ENCODE measurements at places on chromosomes 5 and 9.

- DNase-seq: no peak
Observed at GRCh38 chr9:72065076-72065475, 4.7 kb upstream of the C9orf57 start.

DNA sequence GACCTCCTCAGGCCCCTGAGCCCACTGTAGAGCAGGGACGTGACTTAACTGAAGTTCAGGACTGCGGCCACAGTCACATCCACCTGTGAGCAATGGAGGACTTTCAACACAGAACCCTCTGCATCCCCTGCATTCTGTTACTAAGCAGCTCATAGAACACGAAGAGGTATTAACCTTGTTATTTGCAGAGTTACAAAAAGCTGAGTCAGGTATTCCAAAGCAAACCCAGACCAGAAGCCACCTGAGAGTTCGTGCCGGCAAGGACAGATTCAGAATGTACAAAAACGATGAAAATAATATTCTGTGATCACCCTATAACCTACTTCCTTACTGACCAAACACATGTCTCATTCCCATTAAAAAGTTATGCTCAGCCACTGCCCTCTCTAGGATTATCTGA is 33.0 kb upstream of the PRSS3 start:
- no peak for DNase-seq

- no peak for DNase-seq
Observed at GRCh38 chr5:77912721-77913120, 136.6 kb upstream of the TBCA start.

GRCh38 chr9:92711844-92712243 is 41.9 kb upstream of the IPPK start:
- DNase-seq: no peak

GRCh38 chr5:131671409-131671808 is 36.4 kb upstream of the RAPGEF6 start:
- no peak for DNase-seq

- DNase-seq: no peak
Observed at GRCh38 chr5:142984011-142984410, 213.8 kb downstream of the ARHGAP26 start.

GRCh38 chr9:12975496-12975895 is 200.7 kb downstream of the LURAP1L start:
- no peak for DNase-seq

DNA sequence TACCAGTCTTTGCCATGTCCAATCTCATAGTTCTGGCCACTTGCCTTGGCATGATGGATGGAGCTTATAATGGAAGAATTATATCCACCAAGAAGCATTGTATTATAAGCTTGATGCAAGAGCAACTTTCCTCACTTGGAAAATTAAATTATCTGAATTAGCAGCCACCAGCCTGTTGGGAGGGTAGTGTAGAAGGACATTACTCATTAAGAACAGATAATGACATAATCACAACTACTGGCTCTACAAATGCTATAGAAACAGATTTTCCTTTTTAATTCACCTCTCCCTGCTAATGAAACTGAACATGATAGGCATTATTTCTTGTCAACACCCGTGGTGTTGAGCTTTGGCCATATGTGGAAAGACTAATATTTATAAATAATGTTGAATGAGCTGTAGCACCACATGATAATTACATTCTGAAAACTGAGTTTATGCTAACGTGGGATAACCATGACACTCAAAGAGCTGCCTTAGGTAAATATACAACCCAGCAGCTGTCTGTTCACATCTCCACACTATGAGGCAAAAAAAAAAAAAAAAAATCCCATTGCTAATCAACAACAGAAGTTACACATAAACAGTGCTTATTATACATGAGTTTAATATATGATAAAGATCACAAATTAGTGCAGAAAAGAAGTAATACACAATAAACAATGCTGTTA is 48.1 kb upstream of the NR4A3 start:
- no peak for DNase-seq

- DNase-seq: no peak
Observed at GRCh38 chr5:149969181-149969930, 8.8 kb downstream of the SLC26A2 start.

DNA sequence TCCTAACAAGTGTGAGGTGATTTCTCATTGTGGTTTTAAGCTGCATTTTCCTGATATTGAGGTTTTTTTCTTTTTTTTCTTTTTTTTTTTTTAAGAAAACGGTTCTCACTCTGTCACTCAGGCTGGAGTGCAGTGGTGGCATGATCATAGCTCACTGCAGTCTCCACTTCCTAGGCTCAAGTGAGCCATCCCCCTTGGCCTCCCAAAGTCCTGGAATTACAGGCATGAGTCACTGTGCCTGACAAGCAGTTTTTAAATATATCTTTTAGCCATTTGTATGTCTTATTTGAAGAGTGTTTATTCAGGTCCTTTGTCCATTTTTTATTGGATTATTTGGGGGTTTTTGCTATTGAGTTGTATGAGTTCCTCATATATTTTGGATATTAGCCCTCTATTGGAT is 53.8 kb downstream of the GCNT1 start:
- DNase-seq: no peak

DNA sequence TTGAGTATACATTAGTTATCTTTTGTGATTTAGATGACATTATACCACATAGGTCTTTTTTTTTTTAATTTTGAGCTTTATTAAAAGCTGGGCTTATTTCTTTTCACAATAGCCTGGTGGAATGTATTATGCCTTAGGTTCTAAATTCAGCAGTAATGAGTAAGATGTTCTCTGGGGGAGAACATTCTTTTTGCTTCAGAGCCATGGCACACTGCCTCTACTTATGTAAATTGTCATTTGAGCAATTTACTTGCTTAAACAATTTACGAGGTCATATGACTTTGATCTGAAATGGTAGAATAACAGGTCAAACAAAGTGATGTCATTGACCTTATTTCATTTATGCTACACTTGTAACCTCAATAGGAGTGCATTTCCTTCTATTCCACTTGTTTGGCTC is 154.2 kb downstream of the FOCAD start:
- no peak for DNase-seq

GRCh38 chr5:76050134-76050533 is 33.0 kb upstream of the SV2C start:
- DNase-seq: no peak

DNA sequence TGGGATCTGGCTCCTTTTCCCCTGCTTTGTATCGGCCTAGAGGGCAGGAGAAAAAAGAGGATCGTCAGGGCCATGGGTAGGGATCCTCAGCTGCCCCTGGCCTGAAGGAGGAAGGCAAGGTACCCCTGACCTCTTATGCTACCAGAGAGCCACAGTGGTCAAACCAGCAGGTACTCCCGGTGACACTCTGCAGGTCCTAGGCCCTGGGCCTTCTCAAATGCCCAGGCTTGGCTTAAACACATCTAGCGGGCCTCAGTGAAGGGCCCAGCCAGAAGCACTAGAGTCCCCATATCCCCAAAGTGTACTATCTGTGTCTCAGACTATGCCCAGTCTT is 3.5 kb downstream of the IRF1 start:
- no peak for DNase-seq

DNA sequence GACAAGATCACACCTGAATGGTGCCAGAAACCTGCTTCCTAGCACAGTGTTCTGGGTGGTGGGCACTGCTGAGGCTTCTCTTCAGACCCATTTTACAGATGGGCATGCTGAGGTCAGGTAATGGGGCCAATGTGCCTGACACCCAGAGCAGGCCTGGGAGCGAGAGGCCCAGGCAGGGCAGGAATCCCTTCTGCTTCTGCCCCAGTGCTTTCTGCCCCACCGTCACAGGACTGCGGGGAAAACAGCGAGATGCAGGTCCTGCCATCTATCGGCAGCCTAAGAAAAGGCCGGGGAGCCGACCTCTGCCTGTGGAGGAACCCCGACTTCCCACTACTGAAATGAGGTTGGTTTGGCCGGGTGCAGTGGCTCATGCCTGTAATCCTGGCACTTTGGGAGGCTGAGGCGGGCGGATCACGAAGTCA is 22.8 kb upstream of the RNU6ATAC start:
- no peak for DNase-seq

- DNase-seq: no peak
Observed at GRCh38 chr5:14663734-14664269, 716 bp upstream of the OTULIN start.

- no peak for DNase-seq
Observed at GRCh38 chr9:96612105-96612965, 7.3 kb downstream of the CDC14B start.

GRCh38 chr5:89728134-89728533 is 681.4 kb downstream of the CETN3 start:
- no peak for DNase-seq

DNA sequence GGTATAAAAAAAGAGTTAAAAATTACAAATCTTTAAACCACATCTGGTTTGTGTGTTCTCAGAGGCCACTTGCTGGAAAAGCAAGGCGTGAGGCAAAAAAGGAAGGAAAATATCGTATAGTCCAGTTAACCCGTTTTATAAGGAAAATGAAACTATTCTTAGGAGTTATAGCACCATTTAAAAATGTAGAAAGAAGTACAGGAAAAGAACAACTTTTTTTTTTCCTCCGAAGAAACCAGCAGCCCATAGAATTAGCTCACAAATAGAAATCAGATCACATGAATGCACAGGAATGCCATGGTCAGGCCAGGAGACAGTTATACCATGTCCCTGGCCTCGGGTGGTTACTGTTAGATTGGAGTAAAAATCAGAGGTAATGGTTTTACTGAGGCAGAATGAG is 241.6 kb downstream of the FBXL7 start:
- DNase-seq: no peak

DNA sequence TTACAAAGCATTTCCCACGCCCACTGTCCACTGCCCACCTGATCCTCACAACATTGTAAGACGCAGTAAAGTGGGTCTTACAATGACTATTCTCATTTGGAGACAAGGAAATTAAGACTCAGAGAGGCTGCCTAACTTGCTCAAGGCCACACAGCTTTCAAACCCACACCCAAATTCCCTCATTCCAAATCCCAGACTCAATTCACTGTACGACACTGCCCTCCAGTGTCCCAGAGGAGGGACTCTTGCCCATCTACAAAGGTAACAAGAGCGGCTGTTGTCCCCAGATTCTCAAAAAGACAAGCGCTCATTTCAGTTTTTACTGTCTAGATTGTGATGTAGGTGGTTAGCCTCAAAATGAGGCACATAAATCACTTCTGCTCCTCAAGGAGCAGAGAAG is 184.6 kb downstream of the ACTL7B start:
- DNase-seq: no peak

DNA sequence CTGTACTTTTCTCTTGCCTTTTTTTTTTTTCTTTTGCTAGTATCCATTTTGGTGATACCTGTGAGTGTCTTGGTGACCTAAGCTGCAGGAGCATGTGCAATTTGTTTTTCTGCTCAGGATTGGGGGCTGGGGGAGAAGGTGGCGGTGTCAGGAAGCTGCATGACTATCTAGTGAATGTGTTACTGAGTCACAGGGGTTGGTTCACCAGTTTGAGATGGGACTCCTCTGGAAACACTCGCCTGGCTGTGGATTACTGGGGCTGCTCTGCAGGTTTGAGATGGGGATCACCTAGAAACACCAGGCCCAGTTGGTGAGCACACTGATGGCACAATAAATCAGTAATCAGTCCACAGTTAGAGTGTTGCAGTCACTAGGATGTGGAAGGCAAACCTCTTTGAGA is 447.9 kb downstream of the SPATA31D1 start:
- DNase-seq: no peak

- DNase-seq: no peak
Observed at GRCh38 chr9:126504977-126505455, 108.7 kb upstream of the LMX1B start.
